Fibroblast of skin of left quadriceps (primary cell): ENCODE measurements at places on chromosomes 16 and 17.

GRCh38 chr16:84782846-84783245, 36.9 kb upstream of the CRISPLD2 start:
- no peak for DNase-seq

- DNase-seq = peak; percentile 37
These were observed 15.9 kb downstream of the B9D1 start for GRCh38 chr17:19346351-19347255.

DNA sequence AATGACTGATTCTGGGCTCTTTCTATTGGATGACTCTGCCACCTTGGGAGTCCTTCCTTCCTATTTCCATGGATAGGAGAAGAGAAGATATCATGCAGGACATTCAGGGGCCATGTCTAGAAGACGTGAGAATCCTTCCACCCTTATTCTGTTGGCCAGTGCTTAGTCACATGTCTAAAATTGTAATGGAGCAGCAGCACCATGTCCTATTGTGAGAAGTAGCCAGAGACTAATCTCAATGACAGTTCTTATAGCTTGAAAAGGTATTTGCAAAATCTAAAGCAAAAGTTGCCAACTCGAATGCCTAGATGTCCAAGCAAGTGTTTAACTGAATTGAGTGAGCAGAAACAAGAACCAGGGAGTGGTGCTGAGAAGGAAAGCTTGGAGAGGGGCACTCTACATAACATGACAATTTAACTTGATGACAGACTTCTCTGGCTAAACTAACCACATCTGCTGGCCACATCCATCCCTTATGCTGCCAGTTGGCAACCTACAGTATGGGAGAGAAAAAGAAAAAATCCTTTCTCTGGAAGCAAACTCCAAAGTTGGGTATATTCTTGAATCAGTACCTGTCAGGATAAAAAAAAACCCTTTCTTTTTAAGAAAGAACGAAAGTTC, 225.7 kb downstream of the CDH13 start:
- DNase-seq = no peak

DNA sequence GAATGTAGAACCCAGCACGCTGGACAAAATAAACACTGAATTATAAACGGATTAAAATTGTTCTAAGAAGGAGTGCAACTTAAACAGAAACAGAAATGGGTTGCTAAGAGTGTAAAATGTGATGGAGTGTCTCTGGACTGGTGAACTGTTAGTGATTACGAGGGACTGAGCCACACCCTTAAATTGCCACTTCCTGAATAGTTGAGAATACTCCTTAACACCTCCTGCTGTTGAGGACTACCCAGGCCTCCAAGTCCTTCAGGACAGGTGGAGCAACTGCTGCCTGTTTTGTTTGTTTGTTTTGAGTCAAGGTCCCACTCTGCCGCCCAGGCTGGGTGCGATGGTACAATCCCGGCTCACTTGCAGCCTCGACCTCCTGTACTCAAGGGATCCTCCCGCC, 25.8 kb upstream of the IRF8 start:
- DNase-seq = no peak

- DNase-seq = no peak
These were observed 6.6 kb upstream of the PIK3R6 start for GRCh38 chr17:8873801-8874715.

DNA sequence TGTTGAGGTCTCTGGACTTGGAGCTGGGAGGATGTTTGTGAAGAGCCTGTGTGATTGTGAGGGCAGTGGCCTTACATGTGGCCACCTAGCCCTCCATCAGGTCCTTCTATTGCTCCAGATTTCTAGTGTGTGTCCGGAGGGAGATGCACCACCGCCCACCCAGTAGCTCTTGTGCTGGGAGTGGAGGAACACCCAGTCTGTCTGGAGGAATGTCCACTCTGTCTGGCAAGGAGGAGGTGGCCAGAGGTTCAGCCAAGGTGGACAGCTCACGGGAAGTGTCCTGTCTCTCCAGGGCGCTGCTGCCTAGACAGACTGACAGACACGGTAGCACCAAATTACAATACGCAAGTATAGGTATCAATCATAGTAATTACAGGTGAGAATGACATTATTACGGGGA, 10.6 kb downstream of the RPTOR start:
- DNase-seq = no peak

- no peak for DNase-seq
These were observed 6.0 kb upstream of the GLIS2 start for GRCh38 chr16:4309833-4310266.

GRCh38 chr16:26464576-26465266, 602.0 kb upstream of the C16orf82 start:
- no peak for DNase-seq

GRCh38 chr17:65389949-65390348, 171.5 kb downstream of the AXIN2 start:
- DNase-seq = peak; percentile 28

- no peak for DNase-seq
These were observed 43.6 kb downstream of the OR1D5 start for GRCh38 chr17:3019761-3020160.

DNA sequence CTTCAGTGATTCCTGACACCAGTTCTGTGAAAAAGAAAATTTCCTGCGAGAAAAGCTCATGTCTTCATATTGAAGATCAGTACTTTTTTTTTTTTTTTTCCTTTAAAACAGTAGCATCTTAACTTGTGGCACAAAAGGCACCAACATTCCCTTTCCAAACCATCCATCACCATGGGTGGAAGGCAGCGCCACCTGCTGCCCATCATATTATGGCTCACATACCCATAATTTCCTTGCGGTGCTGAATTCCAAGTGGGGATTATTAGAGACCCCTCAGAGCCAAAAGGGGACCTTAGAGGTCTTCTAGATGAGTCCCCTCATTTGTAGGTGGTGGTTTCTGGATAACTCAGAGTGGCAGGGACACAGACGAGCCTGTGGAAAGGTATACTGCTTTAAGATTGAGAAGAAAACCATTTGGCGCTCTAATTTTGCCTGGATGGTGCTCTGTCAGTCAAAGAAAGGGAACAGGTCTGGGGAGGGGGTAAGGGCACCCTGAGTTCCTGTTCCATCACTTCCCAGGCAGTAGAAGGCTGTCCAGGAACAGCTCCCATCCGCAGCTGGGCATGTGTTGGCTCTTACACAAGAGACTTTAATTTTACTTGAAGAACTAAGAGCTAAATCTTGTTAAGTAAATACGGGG, 7.9 kb upstream of the SOST start:
- DNase-seq = no peak

- no peak for DNase-seq
These were observed 73.8 kb upstream of the IRX5 start for GRCh38 chr16:54856871-54857270.

- DNase-seq = no peak
These were observed 1.1 kb downstream of the LASP1NB start for GRCh38 chr17:38926293-38927070.

DNA sequence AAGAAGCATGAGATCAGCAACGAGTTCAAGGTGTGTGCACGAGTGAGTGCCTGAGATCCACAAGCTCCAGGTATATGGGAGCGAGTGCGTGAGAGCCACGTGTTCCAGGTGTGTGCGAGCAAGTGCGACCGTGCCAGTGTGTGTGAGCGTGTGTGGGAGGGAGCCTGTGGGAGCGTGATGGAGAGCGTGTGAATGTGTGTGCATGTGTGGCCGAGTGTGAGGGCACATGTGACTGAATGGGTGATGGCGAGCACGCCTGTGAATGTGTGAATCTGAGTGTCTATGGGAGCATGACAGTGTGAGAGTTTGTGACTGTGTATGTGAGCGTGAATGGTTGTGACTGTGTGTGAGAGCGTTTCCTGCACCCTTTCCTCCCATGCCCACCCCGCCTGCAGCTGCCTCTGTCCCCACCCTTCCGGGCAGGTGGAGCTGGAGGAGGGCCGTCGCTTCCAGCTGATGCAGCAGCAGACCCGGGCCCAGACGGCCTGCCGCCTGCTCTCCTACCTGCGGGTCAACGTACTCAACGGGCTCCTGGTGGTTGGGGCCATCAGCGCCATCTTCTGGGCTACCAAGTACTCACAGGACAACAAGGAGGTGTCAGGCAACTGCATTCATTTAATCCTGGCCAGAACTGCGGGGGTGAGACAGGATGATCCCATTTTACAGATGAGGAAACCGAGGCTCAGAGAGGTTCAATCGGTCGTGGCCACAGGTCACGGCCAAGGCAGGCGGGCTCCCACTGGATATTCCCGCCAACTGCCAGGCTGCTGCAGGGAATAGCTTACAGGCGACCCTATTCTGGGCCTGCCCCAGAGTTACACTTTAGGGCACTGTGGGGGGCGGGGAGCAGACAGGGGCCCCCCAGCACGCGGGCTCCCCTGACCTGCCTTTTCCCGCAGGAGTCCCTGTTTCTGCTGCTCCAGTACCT, 3.7 kb downstream of the TMC8 start:
- DNase-seq = no peak

DNA sequence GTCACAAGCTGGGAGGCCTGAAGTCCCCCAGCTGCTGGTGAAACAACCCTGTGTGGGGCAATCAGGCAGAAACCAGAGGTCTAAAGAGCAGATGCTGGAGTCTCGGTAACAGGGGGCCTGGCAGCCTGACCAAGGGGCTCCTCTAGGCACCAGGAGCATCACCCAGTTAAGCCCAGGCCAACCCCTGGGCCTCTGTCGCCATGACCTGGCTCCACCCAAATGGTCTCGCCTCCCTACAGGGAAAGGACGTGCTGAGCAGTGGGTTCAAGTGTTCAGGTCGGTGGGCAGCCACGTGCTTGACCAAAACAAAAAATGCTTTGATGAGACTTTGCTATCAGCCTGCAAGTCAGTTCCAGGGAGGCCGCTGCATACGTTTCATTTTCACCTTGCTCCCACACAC, 240.3 kb downstream of the ZNF423 start:
- no peak for DNase-seq

DNA sequence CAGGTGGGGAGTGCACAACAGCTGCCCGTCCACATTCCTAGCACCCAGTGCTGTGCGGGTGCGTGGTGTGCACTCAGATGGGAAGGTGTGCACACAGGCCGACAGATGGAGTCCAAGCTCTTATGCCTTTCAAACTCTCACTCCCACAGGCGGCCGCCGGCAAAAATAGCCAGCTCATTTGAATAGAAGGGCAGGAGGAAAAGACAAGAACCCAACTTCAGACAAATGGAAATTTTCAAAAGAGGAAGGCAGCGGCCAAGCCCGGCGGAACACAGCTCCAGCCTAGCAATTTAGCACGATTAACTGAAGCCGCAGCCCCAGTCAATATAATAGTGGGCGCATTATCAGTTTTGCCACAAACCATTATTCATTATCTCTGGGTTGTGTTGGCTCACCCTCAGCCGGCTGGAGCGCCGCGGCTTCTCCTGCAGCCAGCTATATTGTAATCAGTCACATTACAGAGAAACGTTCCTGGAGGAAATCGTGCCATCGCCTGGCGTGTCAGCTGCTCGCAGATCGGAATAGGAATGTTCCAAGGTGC, 103.9 kb upstream of the SEC14L1 start:
- no peak for DNase-seq

- DNase-seq = no peak
These were observed 69.0 kb downstream of the CDH13 start for GRCh38 chr16:82695806-82696205.

DNA sequence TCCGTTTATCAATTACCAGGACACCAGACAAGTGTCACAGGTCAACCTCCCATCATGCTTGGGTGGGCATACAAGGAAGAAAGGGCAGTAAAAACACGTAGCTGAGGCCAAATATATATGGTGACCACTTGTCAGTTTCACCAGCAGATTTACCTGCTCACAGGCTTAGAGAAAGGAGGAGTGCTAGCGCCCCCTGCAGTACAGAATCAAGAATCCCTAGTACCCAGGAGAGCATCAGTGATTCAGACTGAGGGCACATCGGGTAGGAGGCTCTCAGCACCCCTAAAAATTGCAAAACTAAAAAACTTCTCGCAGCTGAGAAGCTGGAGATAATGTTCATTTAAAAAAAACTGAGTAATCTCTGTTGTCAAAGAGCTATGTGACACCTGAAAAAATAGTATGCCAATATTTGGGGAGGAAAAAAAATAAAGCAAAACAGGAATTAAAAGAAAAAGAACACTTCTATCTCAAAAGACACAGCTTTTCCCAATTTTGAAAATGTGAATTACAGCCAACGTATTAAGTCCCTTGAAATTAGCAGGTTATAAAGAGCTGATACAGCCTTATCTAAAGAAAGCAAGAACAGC, 21.2 kb upstream of the MON1B start:
- no peak for DNase-seq

- DNase-seq = no peak
These were observed 12.9 kb upstream of the SEC14L1 start for GRCh38 chr17:77127735-77128361.

DNA sequence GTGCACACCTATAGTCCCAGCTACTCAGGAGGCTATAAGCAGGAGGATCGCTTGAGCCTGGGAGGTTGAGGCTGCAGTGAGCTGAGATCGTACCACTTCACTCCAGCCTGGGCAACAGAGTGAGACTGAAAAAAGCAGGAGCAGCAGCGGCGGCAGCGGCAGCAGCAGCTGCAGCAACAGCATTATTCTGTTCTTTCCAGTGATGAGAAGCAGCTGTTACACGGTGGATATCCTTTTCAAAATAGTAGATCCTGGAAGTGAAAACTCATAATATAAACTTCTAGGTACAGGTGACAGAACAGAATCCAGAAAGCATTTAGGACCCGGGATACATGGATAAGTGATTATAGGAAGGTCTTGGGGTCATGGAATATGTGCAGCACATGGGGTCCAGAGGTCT, 17.8 kb upstream of the HNF1B start:
- no peak for DNase-seq

DNA sequence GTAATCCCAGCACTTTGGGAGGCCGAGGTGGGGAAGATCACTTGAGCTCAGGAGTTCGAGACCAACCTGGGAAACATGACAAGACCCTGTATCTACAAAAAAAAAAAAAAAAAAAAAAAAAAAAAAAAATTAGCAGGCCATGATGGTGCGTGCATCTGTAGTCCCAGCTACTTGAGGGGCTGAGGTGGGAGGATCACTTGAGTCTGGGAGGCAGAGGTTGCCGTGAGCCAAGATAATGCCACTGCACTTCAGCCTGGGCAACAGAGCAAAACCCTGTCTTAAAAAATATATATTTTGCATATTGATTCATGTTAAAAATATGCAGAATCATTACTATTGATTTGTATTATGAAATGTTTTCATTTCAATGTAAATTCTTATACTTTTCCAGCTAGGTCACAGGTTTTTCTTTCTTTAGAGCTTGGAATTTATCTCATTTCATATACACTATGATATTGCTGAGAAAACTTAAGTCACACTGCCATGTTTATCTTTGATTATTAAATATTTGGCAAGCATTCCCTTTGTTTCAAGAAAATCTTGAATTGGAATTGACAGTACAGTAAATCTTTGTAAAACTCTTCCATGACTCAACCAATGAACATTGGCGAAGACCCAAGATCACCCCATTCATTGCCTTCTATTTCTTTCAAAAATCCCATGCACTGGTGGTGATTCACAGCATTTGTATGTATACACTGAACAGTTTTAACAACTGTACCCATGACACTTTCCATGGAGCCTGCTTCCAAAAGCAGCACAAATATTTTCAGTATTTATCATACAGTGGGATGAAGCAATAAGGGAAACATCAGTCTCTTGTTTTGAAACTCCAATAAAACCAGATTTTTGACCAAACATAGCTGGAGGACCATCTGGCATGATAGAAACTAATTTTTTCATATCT, 83.5 kb upstream of the TNRC6A start:
- DNase-seq = peak; percentile 100
